ENCODE measurements at places on chromosomes 6 and 20.

DNA sequence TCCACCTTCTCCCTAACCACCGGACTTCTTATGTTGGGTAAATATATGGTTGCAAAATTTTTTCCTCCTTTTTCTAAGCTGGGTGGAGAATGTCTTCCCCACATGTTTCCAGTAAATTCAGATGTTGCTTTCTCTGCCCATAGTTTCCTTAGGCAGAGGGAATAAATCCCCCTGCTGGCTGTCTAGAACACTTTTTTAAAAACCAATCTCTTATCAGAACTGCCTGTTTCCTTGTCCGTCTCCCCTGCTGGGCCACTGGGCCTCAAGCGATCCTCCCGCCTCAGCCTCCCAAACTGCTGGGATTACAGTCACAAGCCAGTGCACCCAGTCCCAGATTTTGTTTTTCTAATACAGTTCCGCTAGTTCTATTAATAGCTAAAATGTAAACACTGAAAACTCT, 9.9 kb upstream of the WFDC2 start:
- DNase-seq: no peak

GRCh38 chr20:6081236-6081635, 27.4 kb upstream of the LRRN4 start:
- DNase-seq: no peak

DNA sequence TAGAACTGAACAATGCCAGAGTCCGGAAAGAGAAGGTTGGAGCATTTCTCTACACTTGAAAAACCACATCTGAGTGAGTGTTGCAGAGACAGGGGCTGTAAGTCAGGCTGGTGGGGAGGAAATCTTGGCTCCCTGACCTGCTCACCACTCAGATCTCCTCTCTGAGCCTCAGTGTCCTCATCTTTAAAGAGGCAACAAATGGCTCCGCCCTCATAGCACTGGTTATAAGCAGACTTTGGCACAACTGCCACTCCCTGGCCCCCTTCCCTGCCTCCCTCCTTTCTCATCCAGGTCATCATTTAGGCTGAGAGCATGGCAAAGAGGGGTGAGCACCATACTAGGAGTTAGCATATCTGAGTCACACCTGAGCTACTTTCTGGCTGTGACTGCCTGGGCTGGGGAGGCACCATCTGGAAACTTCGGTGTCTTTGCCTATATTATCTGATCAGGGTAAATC, 10.6 kb downstream of the SIRPG start:
- DNase-seq: no peak

- no peak for DNase-seq
These were observed 154.3 kb downstream of the PREX1 start for GRCh38 chr20:48673507-48673906.

DNA sequence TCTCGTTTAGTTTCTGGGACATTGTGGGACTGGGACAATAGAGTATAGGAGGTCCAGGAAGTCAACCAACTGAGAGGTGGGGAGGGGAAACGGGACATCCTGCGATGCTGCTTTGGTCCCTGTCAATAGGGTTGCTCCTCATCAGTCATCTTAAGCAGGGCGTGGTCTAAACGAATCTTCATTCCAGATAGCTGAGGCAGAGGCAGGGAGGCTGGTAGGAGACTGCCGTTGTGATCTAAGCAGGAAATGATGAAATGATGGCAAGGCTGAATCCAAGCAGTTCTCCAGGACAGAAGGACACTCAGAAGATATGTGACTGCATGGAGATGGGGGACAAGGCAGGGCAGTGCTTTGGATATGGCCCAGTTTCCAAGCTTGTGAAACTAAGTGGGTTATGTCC, 953.4 kb downstream of the KIF16B start:
- no peak for DNase-seq

DNA sequence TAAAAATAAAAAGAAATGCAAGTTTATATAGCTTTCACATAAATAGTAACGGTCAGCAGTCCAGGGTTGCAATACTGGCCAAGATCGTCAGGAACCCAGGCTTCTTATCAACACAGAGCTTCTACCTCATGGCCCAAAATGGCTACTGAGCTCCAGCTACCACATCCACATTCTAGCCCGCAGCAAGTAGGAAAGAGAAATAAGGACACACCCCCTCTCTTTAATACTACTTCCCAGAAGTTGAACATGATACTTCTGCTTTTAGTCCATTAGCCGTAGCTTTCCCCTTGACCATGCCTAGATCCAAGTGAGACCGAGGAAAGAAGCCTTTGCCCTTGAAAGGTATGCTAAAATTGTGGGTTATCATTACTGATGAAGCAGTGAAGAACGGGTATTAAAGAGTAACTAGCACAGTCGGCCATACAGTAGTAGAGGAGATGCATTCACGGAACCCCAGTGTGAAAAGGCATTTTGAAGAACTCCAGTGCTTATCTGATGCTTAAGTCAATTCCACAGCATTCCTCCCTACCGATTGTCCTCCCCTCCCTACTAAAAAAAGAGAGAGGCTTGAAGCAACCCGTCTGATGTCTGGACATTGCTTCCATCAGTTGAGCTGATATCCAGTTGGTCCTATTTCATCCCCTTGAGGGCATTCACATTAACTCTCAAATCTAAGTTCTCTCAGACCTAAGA, 226.9 kb upstream of the RREB1 start:
- no peak for DNase-seq

GRCh38 chr6:108157981-108158525, 7.8 kb upstream of the NR2E1 start:
- no peak for DNase-seq

GRCh38 chr20:63973636-63974401, 4.1 kb upstream of the ZNF512B start:
- DNase-seq: peak; percentile 64

DNA sequence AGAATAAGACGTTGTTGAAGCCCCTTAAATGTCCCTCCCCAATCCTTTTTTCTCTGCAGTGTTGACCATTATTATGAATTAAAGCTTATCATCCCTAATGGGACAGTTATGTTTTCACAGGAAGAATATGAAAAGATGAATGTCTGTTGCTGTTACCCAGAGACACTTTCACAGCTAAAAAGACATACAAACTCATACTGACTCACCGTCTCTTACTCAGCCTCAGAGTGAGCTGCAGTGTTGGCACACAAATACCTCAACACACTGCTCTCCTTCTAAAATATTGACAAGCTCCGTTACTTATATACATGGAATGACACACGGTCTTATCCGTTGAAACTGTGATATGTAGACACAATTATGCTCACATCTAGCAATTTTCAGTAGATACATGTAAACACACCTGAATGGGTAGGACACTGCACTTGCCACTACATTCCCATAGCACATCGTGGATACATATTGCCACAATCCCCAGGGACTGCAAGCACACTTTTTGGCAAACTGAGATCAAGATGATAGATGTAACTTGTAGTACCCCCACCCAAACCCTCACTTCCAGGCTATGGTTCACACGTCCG, 9.6 kb upstream of the SAPCD1 start:
- no peak for DNase-seq

- no peak for DNase-seq
These were observed 330.8 kb downstream of the PRL start for GRCh38 chr6:21965953-21966539.

DNA sequence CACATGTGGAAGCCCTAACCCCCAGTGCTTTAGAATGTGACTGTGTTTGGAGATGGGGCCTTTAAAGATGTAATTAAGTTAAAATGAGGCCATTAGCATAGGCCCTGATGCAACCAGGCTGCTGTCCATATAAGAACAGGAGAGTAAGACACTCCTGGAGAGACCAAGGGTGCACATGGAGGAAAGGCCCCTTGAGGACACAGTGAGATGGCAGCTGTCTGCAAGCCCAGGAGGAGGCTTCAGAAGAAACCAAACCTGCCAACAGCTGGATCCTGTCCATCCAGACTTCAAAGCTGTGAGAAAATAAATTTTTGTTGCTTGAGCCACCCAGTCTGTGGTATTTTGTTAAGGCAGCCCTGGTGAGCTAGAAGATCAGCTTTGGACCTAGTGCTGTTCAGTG, 16.8 kb upstream of the SNRPB2 start:
- no peak for DNase-seq

DNA sequence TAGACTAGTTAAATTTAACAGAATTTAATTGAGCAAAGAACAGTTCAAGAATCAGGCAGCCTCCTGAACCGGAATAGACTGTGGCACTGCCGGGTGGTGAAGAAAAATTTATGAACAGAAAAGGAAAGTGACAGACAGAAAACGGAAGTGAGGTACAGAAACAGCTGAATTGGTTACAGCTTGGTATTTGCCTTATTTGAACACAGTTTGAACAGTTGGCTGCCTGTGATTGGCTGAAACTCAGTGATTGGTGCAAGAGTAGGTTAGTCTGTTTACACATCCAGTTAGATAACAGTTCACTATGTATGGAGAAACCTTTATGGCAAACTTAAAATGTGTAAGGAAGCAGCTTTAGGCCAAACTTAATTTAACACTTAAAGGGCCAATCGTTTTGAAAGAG, 116.0 kb upstream of the CITED2 start:
- no peak for DNase-seq

GRCh38 chr6:147507162-147508041, 1.1 kb upstream of the SAMD5 start:
- DNase-seq: no peak

- DNase-seq: no peak
These were observed 148.6 kb upstream of the FUT9 start for GRCh38 chr6:95867205-95867604.

DNA sequence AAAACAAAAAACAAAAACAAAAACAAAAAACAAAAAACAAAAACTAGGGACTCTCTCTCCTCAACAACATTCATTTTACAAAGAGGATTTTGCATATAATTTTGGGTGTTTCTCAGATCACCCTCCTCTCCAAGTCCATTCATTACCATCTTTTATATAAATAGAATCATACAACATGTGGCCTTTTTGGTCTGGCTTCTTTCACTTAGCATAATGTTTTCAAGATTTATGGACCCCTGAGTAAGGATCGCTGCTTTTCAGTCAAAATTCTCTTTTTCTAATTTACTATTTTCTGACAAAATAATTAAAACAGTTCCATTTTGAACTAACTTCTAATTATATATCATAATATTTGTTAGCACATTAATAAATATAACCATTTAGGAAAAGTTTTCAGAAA, 94.8 kb downstream of the UBE3D start:
- DNase-seq: no peak

DNA sequence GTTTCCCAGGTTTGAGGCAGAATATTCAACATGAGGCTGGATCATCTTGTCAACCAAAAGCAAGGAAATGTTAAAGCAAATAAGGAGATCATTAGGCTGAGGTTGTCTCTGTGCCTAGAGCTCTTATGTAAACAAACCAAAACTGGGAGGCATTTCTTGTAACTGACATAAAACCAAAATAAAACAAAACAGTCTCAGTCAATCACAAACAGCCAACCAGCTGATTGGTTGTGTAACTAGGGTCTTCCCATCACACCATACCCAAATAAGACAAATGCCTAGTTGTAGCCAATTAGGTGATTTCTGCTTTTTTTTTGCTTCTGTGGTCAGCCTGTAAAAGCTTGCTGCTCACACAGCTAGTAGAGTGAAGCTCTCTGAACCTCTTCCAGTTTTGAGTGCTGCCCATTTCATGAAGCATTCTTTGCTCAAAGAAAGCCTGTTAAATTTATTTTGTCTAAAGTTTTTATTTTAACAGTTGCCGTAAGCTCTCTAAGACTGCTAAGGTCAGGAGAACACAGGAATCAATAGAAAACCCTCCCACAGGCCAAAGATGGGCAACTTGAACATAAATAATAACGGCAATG, 8.9 kb upstream of the FITM2 start:
- no peak for DNase-seq

GRCh38 chr6:48423640-48424365, 312.8 kb upstream of the PTCHD4 start:
- no peak for DNase-seq

DNA sequence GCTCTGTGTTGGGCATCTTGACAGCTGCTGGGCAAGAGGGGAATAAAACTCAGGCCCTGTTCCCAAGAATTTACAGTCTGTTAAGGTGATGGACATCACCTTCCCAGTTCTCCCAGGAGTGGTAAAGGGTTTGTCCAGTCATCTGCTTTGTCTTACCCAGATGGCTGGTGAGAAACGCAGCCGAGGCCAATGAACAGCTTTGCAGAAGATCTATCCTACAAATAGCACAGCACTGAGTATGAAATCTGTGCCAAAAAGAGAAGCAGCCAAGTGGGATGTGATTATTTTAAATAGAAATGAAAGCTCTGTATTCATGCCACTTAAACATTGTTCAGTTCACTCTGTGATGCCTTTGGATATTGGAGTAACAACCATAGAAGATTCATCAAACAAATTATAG, 132.7 kb upstream of the SLC22A16 start:
- DNase-seq: no peak

GRCh38 chr20:10282979-10283456, 64.4 kb downstream of the SNAP25 start:
- no peak for DNase-seq

DNA sequence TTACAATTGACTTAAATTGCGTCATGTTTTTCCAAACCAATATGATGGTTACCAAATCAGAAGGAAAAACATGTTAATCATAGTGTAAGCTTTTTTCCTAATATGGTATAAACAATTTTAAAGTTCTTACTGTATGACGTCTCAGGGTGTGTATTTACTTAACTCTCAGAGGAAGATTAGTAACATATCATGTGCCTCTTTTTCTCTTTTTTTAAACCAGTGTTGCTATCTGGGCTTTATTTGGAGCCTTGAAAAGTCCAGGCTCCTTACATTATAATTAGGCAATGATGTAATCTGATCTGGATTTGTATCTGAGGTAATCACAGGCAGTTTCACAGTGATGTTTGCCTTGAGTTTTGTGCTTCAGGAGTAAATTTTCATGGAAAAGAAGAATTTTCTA, 20.4 kb upstream of the RAB23 start:
- no peak for DNase-seq

- DNase-seq: no peak
These were observed 133.8 kb downstream of the BTBD3 start for GRCh38 chr20:12051206-12052163.

- DNase-seq: no peak
These were observed 314.3 kb downstream of the EPHA7 start for GRCh38 chr6:93105017-93105416.

DNA sequence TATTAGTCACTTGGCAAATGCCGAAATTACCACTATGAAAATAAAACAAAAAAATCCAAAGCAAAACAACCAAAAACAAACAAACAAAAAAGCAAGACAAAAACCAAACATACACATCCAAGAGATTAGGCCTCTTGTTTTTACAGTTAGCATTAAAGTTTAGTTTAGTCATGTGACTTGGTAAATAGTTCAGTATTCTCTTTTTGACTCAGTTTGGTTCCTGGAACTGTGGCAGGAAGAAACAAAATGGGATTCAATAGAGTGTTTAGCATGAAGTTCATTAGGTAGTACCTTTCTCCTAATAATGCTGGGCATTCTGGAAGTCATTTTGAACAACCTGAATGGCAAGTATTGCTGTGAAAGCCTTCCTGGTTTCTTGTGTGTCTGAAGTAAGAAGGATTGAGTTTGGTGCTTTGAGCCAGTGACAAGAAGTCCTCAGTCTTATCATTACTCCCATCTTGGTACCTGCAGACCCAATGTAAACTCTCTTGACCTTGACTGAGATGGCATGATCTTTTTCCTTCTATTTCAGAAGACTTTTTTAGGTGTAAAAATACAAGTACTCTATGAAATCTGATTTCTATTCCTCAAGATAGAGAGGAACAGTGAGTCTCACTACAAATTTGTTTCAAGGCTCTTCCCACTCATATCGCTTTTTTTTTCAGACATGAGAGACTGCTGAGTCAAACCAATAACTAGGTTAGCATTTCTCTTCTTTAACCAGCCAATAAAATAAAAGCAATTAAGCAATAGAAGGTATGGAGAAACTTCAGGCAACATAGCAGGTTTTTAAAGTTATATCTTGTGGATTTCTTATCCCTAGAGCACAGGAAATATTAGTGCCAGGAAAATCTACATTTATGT, 223.6 kb upstream of the PREP start:
- DNase-seq: no peak

- no peak for DNase-seq
These were observed 293.2 kb downstream of the BTBD9 start for GRCh38 chr6:38346291-38347079.

Measured in stimulated activated CD4-positive, alpha-beta T cell treated with anti-CD3 and anti-CD28 coated beads, Interleukin-2, amount 100 ng/mL, for 4 hours (primary cell).